Naive thymus-derived CD4-positive, alpha-beta T cell (primary cell): ENCODE measurements at places on chromosomes 13 and 19. TPM values are rescaled to one million over a fixed set of nuclear protein-coding genes. Genes with fewer than 3 reads are reported as not detected.

DNA sequence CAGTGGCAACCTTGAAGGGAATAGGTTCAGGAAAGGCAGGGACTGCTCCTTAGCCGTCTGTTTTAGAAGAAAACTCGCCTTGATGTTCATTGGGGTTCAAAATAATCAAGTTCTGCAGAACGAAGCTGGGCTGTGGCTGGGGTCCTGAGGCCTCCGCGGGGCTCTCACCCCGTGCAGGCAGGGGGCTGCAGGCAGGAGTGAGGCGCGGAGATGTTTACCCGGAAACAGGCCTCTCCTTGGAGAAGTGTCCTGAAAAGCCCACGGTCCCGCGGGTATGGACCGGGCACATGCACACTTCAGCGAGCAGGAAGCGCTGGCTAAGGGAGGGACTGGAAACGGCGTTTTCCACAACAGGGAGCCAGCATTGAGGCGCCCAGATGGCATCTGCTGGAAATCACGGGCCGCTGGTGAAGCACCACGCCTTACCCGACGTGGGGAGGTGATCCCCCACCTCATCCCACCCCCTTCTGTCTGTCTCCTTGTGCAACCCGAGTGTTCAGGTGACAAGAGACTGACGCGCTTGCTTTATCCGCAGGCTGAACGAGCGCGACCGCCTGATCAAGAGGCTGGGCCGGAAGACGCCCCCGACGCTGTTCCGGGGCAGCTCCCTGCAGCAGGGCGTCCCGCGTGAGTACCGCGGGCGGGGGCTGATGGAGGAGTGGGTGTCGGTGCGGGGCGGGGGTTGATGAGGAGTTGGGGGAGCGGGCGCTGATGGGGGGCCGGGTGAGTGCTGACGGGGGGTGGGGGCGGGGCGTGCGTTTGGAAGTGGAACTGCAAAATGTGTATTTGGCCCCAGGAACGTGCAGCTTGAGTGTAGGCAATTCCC lies 39.6 kb downstream of the SHISA2 start:
- DNase-seq = peak; percentile 51

DNA sequence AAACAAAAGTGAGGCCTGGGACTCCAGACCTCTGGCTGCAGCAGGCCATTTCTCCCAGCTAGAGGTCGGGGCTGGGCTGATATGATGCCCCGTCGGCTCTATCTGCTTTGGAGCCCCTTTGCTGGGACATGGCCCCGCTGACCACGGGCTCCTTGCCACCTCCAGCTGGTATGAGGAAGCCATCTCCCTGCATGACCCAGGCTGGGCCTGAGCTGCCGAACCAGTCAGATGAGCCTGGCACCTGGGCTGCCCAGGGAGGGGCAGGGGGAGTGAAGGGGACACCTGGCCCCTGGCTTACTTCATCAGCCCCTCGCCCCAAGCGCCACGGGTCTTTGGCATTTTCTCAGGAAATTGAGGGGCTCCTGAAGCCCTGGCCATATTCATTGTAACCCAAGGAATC lies 7.8 kb downstream of the ZSWIM4 start:
- no peak for DNase-seq

DNA sequence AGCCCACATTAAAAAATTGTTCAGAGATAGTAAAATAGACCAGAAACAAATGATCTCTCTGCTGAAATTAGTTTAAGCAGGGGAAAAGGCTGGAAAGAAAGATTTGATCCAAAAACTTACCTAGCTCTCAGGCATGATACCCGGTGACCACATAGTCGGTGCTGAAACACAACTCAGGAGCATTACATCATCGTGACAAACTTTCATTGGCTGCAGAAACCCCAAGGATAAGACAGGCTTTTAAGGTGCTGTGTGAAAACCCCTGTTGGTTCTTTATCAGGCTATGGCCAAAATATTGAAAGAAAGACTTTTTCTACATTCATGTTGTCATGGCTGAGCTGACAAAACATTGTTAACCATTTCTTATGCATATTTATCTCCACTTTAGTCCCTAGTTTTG lies 171.7 kb upstream of the KLF12 start:
- DNase-seq = no peak

- no peak for DNase-seq
Observed at GRCh38 chr19:16607819-16608218, 20.2 kb downstream of the MED26 start.

- no peak for DNase-seq
Observed at GRCh38 chr13:20303636-20304035, 71.5 kb upstream of the GJB6 start.

- no peak for DNase-seq
Observed at GRCh38 chr13:42398533-42398932, 126.6 kb downstream of the AKAP11 start.

- no peak for DNase-seq
Observed at GRCh38 chr13:47109028-47109427, 212.2 kb upstream of the HTR2A start.

- DNase-seq = no peak
Observed at GRCh38 chr13:37294472-37294871, 189.0 kb upstream of the CSNK1A1L start.

- DNase-seq = no peak
Observed at GRCh38 chr13:113837560-113838355, 26.1 kb downstream of the GAS6 start.

DNA sequence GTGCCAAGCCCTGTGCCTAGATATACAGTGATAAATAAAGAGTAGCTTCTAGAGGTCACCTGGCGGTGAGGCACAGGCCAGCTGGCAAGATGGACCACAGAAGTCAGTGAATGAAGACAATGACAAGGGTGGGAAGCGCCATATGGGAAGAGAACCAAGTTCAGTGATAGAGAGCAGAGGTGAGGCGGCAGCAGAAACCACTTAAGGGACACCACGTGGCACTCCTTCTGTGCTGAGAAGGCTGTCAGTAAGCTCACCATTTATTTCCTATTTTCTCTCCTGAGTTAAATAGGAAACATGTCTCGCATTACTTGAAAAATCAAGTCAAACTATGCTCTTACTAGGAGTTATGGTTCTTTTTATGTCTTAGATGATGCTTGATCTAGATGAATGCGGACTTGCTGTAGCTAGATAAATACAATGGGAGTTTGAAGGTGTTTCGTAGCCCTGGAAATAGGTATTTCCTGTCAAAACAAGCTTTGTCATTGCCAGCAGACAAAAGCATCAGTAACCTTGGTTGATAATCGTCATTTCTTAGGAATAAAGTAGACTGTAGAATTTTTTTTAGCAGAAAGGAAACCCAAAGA lies 17.8 kb downstream of the ALOX5AP start:
- peak; percentile 29 for DNase-seq

DNA sequence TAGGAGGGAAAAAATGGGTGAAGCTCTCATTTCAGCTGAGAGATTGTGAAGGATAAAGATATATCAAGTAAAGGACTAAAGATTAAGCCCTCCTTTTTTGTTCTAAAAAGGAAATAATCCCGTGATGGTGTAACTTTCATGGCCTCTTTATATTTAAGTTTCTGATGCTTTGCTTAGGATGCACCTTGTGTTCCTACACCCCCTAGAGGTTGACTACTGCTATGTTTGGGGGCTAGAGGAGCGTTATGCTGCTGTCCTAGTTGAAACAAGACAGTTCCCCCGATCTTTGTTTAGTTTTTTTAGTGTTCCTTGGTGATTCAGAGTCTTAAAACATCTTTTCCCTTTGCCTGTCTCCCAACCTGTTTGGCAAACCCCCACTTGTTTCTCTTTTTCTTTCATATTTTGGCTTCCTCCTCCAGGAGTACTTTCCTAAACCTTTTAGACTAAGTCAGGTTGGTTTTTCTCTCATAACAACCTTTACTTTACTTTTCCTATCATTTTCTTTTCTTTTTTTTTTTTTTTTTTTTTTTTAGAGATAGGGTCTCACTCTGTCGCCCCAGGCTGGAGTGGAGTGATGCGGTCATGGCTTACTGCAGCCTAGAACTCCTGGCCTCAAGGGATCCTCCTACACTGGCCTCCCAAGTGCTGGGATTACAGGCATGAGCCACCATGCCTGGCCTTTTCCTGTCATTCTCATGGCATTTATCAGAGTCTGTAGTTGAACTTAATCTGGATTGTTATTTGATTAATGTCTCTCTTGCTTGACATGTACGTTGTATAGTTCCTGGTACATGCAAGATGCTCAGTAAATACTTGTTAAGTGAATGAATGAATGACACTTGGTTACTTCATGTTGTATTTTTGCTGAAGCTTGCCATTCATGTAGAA lies 2.8 kb downstream of the UBA2 start:
- DNase-seq = no peak

GRCh38 chr13:28505543-28506135 lies 10.7 kb upstream of the FLT1 start:
- DNase-seq = peak; percentile 46

GRCh38 chr19:616747-617526 lies 16.4 kb downstream of the POLRMT start:
- DNase-seq = no peak

GRCh38 chr19:18538115-18538514 lies 5.3 kb downstream of the FKBP8 start:
- DNase-seq = no peak

DNA sequence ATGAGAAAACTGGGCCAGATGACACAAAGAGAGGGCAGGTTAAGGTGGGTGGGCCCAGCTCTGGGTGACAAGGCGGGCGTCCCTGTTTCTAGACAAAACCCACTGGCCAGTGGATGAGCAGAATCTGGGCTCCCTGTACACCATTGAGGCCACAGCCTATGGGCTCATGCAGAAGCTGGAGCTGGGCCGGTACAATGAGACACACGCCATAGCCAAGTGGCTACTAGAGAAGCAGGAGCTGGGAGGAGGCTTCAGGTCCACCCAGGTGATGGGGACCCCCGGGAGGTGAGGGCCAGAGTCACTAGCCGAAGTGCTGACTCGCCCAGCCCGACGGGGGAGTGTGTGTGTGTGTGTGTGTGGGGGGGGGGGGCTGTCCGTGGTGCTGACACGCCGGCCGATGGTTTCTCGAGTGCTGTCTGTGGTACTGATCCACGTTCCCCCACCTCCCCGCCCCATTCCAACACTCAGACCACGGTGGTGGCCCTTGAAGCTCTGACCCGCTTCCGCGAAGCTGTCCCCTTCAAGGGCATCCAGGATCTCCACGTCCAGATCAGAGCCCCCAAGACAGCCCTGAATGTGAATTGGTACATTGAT lies 24.3 kb upstream of the SHFL start:
- no peak for DNase-seq

DNA sequence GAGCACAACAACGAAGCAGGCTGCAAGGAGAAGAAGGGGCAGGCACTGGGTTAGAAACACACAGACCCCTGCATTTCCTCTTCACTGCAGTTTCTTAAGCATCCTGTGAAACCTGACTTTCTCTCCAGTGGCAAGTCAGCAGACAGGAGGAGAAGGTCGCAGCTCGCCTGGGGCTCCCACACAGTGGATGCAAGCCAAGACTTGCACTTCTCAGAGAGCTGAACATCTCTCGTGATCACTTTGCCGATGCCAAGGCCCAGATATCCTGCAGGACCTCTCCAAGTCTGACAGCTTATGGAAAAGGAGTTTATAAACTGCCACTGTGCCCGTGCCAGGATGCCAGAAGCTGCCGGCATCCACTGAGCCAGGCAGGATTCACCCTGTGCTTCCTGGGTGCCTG lies 18.4 kb downstream of the TMEM272 start:
- no peak for DNase-seq

GRCh38 chr19:6539514-6539913 lies 8.7 kb downstream of the TNFSF9 start:
- DNase-seq = no peak

- DNase-seq = no peak
Observed at GRCh38 chr13:73365252-73365651, 306.4 kb downstream of the KLF5 start.

GRCh38 chr13:111664696-111665095 lies 344.3 kb downstream of the TEX29 start:
- DNase-seq = no peak

DNA sequence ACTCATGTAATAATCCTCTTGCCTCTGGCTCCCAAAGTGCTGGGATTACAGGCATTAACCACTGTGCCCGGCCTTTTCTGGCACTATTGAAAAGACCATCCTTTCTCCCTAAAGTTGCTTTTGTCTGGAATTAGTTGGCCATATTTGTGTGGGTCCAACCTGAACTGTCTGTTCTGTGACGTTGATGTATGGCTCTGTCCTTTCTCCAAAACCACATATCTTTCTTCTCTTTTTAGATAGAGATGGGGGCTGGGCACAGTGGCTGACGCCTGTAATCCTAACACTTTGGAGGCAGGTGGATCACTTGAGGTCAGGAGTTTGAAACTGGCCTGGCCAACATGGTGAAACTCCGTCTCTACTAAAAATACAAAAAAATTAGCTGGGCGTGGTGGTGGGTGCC lies 17.9 kb downstream of the DNM2 start:
- no peak for DNase-seq

DNA sequence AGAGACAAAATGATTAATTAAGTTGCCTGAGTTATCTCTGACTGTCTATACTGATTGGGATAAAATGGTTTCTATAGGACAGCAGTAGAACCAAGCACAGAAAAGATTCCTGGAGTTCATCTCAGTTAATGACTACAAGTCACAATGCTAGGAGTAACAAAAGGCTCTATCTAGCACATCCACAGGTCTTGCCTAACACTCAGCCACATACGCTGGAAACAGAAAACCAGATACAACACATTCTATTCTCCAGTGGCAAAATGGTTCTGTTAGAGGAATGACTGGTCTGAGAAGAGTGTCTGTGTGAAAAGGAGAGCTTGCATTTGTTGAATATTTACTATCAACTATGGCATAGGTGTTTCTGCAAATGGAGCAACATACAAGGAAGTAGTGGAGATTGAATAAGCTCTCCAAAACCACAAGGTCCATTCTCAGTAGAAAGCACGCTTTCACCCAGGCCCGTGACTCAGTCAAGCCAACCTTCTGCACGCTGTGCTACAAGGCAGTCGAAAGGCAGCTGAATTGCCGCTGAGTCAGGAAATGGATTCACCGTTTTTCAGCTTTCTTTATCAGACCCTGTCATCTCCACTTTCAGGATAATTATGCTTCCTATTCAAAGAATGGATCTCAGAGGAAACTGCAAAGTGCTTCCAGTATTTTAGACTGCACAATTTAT lies 761.5 kb downstream of the EFNB2 start:
- DNase-seq = no peak

GRCh38 chr19:36198119-36198518 lies 16.3 kb downstream of the ZNF565 start:
- no peak for DNase-seq

The ZNF555 gene
- 10.0 TPM for total RNA-seq

The DYRK1B gene
- 38.9 TPM for total RNA-seq

The NLRP12 gene
- 16.1 TPM for total RNA-seq

The SERPINE3 gene
- total RNA-seq = not detected

The RNF17 gene
- total RNA-seq = not detected

The ATP4B gene
- total RNA-seq = not detected

The CEACAM3 gene
- total RNA-seq = 0.42 TPM

The LTBP4 gene
- 116 TPM for total RNA-seq

The PRRG2 gene
- total RNA-seq = 2.9 TPM

The PEAK3 gene
- 0.14 TPM for total RNA-seq

The TEX29 gene
- 1.1 TPM for total RNA-seq

The AMER2 gene
- not detected for total RNA-seq

The FBN3 gene
- total RNA-seq = not detected

The GSX1 gene
- total RNA-seq = not detected

The PROZ gene
- total RNA-seq = not detected

The TMEM221 gene
- total RNA-seq = not detected

The RNF225 gene
- 0.49 TPM for total RNA-seq

The REX1BD gene
- 151 TPM for total RNA-seq

The MAP2K7 gene
- total RNA-seq = 48.7 and 50.0 TPM in 2 replicates

The ZIC2 gene
- not detected for total RNA-seq

The ZNF177 gene
- total RNA-seq = 0.29 and 0.56 TPM in 2 replicates
